Stimulated activated CD8-positive, alpha-beta memory T cell treated with anti-CD3 and anti-CD28 coated beads, Interleukin-15, amount 100 ng/mL, for 24 hours (primary cell): ENCODE measurements at places on chromosomes 2 and 18.

DNA sequence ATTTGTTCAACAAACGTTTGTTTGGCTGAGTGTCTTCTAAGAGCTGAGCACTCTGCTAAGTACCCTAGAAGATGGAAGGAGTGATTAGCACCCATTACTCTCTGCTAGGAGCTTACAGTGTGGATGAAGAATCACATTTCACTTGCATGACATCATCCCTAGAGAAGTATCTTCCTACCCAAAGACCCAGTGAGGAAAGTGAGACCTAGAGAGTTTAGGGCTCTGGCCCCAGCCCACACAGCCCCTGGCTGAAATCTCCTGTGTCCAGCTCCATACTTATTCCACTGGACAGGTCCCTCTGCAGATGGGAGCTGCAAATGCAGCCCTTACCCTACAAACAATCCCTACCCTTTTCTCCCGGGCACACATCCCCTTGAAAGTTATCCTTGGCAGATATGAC, 26.8 kb upstream of the EPAS1 start:
- no peak for DNase-seq

- DNase-seq = no peak
Measured at GRCh38 chr2:80117401-80117800, 187.2 kb downstream of the LRRTM1 start.

DNA sequence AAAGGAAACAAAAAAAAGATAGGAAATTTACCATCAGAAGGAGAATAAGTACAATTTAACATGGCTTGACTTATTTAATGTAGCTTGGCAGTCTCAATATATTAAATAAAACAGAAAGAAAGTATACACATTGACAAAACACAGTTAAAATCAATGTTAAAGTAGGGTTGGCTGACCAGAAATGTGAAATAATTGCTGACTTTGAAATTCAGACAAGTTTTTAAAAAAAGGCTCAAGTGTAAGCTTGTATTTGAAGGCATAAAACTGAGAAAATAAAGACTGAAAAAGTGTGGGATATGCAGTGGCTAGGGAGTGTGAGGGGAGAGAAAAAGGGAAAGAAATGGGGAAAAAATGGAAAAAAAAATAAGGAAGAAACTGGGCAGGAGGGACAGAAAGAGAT, 665.8 kb downstream of the LRP1B start:
- no peak for DNase-seq

GRCh38 chr2:135557530-135557929, 26.2 kb downstream of the R3HDM1 start:
- no peak for DNase-seq

- no peak for DNase-seq
Measured at GRCh38 chr2:207183506-207183905, 17.8 kb upstream of the KLF7 start.

DNA sequence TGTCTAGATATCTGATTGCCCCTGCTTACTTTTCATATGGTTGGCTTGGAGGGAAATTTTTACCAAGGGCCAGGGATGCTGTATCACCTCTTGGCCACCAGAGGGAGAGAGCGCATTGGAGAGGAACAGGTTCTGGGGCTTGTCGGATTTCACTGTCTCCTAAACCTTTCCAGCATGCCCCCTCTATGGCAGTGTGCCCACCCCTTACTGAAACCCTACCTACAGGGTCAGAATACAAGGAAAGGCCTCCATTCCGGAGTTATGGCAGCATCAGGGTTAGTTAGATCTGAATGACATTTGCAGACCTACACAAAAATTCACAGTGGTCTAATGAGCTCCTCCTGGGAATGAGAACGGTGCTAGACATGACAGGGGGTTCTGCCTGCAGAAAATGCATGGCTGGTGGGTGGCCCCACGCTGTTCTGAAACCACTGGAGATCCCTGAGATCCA, 5.8 kb downstream of the SLC14A2 start:
- DNase-seq = peak; percentile 13

DNA sequence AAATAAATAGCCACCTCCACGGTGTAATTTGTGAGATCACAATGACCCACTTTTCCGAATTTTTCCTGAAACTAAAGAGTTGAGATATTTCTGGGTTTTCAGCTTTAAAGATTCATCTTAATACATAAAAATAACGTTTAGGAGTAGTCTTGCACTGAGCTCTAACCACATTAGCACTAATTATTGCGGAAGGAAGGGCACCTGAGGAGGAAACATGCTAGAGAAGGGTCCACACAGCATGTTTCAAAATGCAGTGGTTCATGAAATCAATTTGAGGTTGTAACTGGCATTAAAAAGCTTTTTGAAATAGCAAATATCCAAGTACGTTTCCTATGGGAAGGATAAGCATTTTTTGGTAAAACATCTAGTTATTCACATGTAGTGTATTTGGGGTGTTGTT, 8.4 kb downstream of the INPP4A start:
- no peak for DNase-seq

- no peak for DNase-seq
Measured at GRCh38 chr2:65361623-65362022, 70.8 kb downstream of the SPRED2 start.

- DNase-seq = no peak
Measured at GRCh38 chr2:96520697-96521096, 15.5 kb upstream of the NEURL3 start.

GRCh38 chr2:173934895-173935294, 30.3 kb downstream of the SP3 start:
- DNase-seq = no peak

DNA sequence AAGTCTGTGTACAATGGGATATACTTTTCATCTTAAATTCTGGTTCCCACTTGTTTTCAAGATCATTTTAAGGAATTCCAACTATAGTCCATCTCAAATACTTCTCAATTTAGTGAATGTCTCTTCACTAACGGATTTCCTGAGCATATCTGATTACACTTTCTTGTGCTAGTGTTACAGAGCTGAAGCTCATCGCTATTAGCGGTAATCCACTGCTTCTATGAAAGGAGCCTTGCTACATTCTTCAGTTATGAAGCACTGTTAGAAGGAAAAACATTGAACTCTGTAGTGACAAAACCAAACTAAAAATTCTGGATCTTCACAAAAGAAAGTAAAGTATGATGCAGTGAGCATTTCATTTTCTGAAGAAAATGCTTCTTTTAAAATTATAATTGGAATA, 72.0 kb downstream of the AGPS start:
- no peak for DNase-seq

DNA sequence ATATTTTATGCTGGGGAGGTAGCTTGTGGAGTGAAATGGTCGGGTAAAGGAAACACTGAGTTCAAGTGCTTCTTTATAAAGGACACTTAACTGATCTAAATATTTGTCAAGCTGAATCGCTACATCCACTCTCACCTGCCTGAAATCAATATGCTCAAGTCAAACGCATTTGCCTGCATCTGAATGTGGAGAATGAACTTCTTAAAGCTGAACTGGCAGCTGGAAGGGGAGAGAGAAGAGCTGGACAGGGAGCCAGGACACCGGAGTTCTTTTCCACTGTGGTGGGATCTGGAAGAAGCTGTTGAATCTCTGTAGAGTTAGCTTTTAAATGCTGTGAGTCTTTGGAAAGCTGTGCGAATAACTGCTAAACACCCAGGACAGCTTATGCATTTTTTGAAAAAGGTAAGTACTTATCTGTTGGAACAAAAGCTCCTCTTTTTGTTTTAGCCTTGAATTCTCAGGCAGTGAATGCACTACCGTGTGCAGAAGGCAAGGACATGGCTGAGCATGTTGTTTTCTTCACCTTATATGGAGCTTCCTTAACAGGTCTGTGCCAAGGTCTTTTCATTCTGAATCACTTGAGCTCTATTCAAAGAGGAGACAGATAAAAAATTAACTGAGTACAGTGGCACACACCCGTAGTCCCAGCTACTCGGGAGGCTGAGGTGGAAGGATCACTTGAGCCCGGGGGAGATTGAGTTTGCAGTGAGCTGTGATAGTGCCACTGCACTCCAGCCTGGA, 74.2 kb upstream of the KLF7 start:
- no peak for DNase-seq

DNA sequence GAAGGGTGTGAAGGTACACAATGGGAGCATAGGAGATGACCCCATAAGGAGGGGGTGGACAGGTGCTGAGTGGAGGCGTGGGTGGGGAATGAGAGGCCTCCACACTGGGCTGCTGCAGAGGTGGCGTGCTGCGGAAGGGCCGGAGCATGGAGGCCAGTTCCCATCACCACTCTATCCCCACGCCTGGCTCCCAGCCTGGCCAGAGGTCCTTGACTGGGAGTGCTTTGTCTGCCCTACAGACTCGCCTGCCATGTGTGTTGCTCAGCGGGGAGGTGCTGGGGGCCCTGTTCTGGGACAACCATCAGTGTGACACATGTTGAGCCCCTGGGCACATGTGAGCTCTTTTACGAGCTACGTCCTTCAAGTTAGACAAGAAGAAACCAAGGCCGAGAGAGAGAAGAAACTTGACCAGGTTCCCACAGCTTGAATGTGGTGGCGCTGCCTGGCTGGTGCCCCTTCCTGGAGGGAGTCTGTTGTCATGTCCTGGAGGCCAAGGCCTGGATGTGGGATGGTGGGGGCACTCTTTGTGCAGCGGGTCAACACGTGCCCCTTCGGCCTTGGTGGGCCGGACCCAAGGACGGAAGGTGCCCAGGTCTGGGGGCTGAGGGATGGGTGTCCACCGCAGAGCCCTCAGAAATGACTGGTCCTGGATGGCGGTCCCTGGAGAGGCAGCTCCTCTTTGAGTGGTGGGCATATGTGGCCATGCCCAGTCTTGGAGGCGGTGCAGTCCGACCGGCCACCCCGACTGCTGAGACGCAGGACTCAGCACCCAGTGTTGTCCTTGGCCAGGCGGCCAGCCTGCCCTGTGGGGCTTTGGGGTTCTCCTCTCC, 1.2 kb upstream of the INPP5D start:
- no peak for DNase-seq

DNA sequence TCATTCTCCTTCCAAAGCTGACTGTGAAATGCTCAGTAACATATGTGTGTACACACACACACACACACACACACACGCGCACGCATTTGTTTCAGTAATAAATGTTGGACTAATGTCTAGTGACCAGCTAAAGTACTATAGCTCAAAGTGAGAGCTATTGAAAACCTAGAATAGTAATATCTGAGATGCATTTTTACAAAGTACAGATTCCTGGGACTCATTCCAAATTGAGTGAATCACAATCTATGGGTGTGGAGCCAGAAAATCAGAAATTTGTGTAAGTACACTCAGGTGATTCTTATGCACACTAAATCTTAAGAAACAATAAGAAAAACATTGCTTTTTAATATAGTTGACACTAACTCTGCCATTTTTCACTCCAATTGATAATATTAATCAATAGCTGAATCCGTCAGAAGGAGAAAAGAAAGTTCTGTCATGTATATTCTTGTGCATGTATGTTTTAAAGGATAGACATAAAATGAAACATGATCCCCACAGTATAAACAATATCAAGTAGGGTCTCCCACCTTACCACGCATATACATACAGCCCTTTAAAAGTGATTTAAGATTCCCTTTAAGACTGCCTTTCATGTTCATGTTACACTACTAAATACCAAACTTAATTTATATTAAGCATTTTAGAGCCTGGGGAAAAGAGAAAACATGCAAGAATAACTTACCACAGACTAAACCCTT, 123.5 kb downstream of the ATAD2B start:
- no peak for DNase-seq

DNA sequence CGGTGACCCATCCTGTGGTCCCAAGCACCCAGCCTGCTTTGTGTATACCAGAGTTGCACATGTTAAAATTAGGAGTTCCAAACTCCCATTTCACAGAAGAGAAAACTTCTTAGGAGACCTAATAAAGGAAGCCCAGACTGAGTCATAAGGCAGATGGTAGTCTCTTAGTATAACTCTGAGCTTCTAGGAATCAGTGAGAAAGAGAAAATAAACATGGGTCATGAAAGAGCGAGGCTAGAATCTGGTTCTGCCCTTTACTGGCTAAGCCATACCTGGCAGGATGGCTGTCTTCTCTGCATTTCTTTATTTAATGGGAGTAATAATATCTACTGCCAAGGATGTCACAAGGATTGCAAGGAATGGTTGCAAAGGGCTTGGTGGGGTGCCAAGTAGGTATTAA, 101.2 kb upstream of the TRIB2 start:
- DNase-seq = no peak

- no peak for DNase-seq
Measured at GRCh38 chr2:8572712-8573233, 109.1 kb upstream of the ID2 start.

GRCh38 chr2:237315829-237316225, 98.1 kb downstream of the COL6A3 start:
- no peak for DNase-seq

DNA sequence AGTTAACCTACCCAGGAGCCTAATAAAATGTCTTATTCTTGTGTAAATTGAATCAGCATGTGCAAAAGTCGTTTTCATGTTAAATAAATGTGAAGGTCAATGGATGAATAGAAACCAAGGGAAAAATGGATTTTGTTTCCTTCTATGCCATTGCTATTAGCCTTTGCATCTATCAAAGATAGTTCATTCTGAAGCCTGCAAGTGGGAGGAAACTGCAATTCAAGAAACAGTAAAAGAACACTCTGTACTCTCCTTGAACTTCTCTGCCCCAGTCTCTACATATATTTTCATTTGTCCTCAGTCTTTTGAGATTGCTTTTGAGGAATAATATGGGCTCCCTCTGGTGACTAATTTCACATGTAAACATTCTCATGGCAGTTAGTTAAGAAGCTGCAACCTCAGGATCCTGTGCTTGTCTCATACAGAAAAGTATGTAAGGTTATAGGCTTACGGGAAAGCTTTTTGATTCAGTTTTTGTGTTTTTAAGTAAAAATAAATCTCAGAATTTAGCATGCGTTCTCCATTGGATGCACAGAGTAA, 1590.0 kb upstream of the LRRTM1 start:
- DNase-seq = no peak

DNA sequence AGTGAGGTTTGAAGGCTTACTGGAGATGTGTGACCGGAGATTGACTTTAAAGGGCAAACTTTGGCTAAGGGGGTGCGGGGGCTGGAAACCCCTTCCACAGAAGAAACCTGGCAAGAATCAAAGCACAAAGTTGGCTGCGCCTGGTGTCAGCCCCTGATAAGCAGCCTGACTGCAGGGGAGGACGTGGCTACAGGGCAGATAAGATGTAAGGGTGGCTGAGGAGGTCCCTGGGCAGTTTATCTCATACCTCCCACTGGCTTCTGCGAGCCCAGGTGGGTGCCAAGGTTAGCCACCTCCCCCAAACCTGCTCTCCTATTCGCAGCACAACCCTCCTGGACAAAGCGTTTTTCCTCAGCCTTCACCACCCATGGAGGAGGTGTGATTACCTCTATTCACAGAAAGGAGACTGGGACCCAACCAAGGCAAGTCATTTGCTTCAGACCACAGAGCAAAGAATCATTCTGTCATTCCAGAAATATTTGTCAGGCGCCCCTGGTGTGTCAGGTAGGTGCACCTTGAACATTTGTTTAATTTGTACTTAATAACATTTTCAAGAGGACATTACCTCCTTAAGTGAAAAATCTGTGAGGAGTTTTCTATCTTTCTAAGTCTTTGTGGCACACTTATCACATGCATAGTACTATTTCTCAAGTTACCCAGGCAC, 73.1 kb upstream of the IL1R1 start:
- DNase-seq = no peak
